Activated naive CD4-positive, alpha-beta T cell treated with anti-CD3 and anti-CD28 coated beads for 36 hours (primary cell): ENCODE measurements at places on chromosomes 5 and 9.

DNA sequence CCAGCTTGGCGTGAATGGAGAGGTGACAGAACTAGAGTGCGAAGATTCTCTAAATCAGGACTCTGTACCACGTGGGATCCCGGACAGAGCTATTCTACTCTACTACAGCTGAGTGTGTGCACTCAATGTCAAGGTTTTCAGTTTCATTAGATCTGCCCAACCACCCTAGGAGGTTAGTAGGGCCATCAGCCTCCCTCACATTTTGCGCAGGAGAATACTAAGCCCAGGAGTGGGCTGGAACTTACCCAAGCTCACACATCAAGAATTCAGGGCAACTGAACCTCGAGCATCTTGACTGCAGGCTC is 68.3 kb upstream of the TBC1D2 start:
- DNase-seq, result no peak

DNA sequence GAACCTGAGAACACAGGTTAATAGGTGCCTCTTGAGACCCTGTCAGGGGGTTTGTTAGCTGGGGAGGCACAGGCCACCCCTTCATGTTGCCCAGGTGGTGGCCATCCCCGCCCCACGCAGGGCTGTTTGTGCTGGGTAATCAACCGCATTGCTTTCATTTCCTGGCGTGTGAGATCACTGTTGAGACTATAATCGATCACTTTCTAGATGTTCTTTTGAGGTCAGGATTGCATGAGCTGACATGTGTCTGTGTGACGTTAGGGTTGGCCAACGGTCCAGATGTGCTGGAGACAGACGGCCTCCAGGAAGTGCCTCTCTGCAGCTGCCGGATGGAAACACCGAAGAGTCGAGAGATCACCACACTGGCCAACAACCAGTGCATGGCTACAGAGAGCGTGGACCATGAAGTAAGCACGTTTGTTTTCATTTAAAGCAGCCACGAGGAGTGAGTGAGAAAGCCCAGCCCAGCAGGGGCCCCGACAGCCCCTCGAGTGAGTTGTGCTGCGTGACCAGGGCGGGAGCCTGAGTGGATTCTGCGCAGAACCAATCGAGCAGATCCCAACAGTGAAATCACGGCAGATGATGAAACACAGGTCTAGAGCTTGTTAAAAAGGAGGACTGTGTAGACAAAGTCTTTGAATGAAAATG is 115.0 kb upstream of the CACNA1B start:
- no peak for DNase-seq

- no peak for DNase-seq
Measured at GRCh38 chr5:154356020-154356655, 89.7 kb upstream of the SAP30L start.

- no peak for DNase-seq
Measured at GRCh38 chr9:86359151-86359879, 5.1 kb upstream of the TUT7 start.

DNA sequence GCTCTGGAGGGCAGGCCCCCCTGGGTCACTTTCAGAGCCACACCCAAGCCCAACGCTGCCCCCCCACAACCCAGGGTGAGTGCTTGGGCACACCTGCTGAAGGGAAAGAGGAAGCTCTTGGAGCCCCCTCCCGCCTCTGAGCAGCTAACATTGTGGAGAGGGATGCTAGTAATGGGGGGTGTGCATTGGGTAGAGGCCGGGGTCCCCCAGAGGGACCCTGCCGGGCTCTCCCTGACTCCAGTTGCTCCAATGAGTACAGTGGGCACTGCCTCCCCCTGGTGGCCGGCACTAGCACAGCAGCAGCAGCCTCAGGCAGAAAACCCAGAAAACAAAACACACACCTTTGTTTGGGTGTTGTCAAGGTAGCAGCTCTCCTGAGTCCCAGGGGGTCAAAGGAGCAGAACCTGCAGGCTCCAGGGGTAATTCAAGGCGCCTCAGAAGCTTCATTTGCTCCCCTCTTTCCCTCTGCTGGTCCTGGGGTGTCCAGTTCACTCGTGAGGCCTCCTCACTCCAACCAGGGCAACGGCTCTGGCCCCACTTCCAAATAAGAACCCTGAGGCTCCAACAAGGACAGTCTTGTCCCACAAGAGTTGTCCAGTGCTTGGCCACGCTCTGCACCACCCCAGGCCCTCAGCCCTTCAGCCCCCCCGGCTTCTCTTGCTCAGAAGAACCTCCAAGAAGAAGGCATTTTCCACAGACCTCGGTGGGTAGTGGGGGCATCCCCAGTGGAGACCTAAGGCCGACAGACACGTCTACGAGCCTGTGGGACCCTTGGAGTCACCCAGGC is 16.1 kb downstream of the GBGT1 start:
- peak; percentile 89 for DNase-seq

- DNase-seq, result no peak
Measured at GRCh38 chr9:130254747-130255630, 10.6 kb upstream of the HMCN2 start.

GRCh38 chr9:135851748-135852147 is 55.6 kb downstream of the CAMSAP1 start:
- DNase-seq, result no peak

DNA sequence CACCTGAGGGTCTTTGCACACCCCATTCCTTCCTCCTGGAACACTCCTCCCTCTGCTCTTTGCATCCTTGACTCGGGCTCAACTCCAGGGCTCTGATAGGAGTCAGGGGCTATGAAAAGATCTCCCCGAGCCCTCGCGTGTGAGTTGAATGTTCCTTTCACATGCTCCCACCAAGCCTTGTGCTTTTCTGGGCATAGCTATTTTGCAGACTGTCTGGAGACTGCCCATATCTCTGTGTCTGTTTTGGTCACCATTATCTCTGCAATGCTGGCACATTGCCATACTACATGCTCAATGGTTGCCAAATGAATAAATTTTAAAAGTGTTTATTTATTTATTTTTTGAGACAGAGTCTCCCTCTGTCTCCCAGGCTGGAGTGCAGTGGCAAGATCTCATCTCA is 56.9 kb upstream of the PLPP1 start:
- DNase-seq, result no peak

DNA sequence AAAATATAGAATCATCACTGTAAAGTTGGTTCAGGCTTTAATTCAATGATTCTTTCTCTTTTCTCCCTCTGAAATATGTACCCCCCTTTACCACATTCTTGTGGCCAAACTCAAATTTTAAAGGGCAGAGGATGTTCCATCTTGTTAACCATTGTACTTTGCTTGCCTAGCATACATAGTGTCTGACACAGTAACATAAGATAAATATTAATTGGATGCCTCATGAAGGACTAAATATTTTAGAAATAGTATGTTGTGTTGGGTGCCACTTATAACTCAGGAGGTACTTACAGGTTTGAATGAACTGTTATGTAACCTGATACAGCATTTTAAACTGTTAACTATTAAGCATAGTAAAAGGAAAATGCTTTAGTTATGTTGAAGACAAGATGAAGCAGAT is 71.5 kb downstream of the NIPBL start:
- DNase-seq, result no peak

DNA sequence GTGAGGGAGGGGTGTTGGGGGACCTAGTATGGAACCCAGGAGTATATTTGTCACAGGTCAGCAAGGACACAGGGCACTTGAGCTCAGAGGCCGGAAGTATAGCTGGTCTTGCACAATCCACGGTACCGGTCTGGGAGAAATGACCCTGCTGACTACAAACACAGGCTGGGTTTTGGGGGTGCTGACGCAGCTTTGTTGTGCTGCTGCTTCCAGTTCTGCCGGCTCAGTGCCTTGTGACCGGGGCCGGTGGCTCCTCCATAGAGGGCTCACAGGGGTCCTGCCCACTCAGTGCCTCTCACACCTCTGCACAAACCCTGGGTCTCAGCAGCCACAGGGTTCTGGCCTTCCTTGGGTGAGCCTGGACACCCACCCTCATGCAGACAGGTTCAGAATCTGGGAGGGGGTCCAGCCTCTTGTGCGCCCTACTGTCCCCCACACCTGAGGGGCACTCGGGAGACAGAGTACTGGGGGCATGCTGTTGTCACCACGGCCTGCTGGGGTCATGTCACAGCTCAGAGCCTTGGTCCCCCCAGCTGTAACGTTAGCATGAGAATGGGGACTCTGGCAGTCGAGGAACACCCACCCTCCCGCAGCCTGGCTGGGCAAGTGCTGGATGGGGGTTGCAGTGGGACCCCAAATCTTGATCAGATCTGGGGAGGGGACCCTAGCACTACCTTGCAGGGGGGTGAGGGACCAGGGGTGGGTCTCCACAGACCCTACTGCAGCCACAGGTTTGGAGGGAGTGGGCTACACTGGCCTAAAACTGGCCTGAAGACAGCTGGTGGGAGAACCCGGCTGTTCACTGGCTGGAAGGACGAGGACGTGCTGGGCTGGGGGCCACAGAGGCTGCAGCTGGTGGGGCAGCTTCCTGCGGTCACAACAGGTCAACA is 17.7 kb downstream of the NINJ1 start:
- DNase-seq, result no peak

DNA sequence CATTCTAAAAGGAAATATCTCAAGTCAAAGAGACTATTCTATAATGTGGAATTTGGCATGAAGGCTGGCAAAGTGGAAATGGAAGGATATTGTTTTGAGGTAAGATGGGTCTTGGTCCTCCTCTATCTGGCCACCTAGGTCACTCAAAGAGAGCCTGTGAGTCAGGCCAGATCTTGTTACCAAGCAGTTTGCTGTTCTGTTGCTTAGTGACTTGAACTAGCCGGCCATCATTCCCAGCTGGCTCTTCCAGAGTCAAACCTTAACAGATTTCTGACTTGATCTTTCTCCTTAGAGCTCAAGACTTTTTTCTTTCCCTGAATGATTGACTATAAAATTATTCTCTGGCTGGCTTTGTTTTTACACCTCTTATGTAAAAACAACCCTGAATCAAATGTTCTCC is 136.1 kb downstream of the PDE4D start:
- no peak for DNase-seq

DNA sequence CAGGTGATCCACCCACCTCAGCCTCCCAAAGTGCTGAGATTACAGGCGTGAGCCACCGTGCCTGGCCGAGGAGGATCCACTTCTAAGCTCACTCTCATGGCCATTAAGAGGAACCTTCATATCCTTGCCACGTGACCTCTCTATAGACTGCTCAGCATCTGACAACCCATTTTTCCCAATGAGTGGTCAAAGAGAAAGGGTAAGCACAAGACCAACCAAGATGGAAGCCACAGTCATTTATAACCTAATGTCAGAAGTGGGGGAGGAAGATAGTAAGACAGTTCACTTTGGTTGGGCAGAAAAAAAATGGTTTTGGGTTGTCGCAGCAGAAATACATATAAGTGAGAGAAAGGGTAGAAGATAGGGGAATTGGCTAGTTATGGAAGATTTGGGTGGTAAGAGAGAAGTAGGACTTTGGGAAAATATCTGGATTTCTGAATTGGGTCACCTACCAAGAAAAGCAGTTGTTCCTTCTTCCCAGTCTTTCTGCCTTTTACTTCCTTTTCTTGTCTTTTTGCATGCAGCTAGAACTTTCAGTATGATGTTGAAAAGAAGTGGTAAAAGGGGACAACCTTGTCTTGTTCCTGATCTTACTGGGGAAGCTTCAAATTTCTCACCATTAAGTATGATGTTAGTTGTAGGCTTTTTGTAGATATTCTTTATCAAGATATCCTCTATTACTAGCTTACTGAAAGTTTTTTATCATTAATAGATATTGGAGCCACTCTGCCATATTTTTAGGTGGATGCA is 15.6 kb downstream of the SNX2 start:
- DNase-seq, result no peak
